ENCODE measurements at places on chromosomes 4 and X. TPM values are rescaled to one million over a fixed set of nuclear protein-coding genes. Genes with fewer than 3 reads are reported as not detected.

- H3K4me1 ChIP-seq = no peaks in the 10 kb centered on the region
- no peaks in the 10 kb centered on the region for H3K36me3 ChIP-seq
- no peak overlapping the region for H3K27ac ChIP-seq
- no peak overlapping the region for H3K4me3 ChIP-seq
- no peaks in the 10 kb centered on the region for H3K27me3 ChIP-seq
Observed at GRCh38 chr4:111696505-111696904, 448.7 kb upstream of the FAM241A start.

DNA sequence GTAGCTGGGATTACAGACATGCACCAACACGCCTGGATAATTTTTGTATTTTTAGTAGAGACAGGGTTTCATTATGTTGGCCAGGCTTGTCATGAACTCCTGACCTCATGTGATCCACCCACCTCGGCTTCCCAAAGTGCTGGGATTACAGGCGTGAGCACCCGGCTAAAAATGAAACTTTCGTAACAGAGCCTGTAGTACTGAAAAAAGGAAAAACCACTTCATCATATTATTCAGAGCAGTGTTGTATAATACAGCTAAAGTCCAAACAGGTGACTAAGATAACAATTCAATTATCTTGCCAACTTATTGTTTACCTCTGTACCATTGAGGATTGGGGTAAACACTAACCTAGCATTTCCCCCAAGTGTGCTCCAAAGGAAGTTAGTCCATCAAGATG is 43.9 kb upstream of the HPRT1 start:
- no peak for DNase-seq
- no peak overlapping the region for H3K27ac ChIP-seq
- no peak overlapping the region for H3K4me3 ChIP-seq
- no peaks in the 10 kb centered on the region for H3K4me1 ChIP-seq
- H3K27me3 ChIP-seq = no peaks in the 10 kb centered on the region

DNA sequence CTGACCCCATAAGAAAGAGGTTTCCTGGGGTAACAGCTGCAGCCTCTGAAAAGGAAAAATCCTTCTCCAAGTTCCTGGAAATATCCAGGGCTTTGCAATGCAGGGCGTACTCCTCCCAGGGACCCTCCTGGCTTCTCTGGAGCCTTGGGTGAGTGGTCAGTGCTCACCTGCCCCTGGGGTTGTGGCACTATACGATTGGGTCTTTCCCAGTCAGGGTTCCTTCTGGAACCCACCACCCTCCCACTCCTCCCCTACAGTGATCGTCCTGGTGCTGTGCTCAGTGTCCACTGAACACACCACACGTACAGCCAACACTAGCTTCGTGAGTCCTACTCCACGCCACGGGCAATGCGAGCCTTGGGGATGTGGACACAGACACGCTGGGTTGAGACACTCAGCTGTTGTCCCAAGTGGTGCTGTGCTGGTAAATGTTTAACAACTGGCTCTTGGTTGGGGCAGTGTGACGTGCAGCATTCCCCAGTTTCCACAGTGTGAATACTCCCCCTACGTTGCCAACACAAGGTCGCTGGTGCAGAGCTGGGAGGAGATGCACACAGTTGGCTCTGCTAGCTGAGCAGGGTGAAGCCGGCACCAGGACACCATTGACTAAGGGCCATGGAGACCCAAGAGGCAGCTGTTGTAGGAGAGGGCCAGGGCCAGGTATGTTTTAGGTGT is 65.4 kb downstream of the HTRA3 start:
- no peak overlapping the region for H3K27ac ChIP-seq
- H3K4me3 ChIP-seq = no peak overlapping the region

The CXCL9 gene
- not detected for total RNA-seq

The DSPP gene
- not detected for total RNA-seq

- no peak overlapping the region for H3K27ac ChIP-seq
- H3K4me3 ChIP-seq = no peak overlapping the region
- no peaks in the 10 kb centered on the region for H3K36me3 ChIP-seq
- peaks cover 3% of the 10 kb centered on the region for H3K27me3 ChIP-seq
- H3K4me1 ChIP-seq = peaks cover 12% of the 10 kb centered on the region
Observed at GRCh38 chrX:2243913-2244460, 256.8 kb downstream of the DHRSX start.

DNA sequence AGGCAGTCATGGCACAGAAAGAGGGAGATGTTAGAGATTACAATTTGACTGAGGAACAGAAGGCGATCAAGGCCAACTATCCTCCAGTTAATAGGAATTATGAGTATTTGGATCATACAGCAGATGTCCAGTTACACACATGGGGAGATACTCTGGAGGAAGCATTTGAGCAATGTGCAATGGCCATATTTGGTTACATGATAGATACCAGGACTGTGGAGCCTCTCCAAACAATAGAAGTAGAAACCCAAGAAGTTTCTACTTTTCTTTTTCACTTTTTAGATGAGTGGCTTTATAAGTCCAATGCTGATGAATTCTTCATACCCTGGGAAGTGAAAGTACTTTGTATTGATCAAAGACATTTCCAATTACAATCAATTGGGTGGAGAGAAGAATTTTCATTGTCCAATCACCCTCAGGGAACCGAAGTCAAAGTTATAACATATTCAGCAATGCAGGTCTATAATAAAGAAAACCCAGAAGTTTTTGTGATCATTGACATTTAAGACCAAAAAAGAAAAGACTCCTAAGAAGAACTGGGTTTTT is 139.1 kb downstream of the MAB21L2 start:
- H3K27ac ChIP-seq = no peak overlapping the region
- H3K27me3 ChIP-seq = no peaks in the 10 kb centered on the region
- H3K4me1 ChIP-seq = peaks cover 5% of the 10 kb centered on the region
- DNase-seq = no peak
- peaks cover 4% of the 10 kb centered on the region for H3K36me3 ChIP-seq

GRCh38 chr4:138890891-138891570 is 124.5 kb upstream of the NOCT start:
- H3K27ac ChIP-seq = no peak overlapping the region
- H3K4me3 ChIP-seq = no peak overlapping the region
- DNase-seq = no peak
- H3K4me1 ChIP-seq = peaks cover 5% of the 10 kb centered on the region
- H3K27me3 ChIP-seq = peaks cover 1% of the 10 kb centered on the region
- no peaks in the 10 kb centered on the region for H3K36me3 ChIP-seq

DNA sequence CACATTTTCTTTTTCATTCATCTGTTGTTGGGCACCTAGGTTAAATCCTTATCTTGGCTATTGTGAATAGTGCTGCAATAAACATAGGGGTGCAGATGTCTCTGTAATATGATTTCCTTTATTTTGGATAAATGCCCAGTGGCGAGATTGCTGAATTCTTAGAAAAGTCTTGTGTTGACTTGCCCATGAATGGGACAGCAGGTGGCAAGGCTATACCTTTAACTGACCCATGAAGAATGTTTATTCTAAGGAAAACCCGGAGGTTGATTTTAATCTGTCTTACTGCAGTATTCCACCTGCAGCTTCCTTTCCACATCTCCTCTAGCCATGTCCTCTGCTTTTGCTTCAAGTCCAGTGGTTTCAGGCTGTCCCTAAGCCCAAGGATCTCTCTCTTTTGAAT is 220.6 kb downstream of the SNCA start:
- peaks cover 6% of the 10 kb centered on the region for H3K4me1 ChIP-seq
- H3K27me3 ChIP-seq = no peaks in the 10 kb centered on the region
- H3K36me3 ChIP-seq = no peaks in the 10 kb centered on the region
- no peak overlapping the region for H3K27ac ChIP-seq

- no peak within 1 kb of the TSS for H3K27ac ChIP-seq
- H3K36me3 ChIP-seq = no peaks in the 10 kb centered on the region
- H3K4me1 ChIP-seq = peaks cover 11% of the 10 kb centered on the region
- H3K27me3 ChIP-seq = peaks cover 9% of the 10 kb centered on the region
- DNase-seq = peak; percentile 15
Observed at GRCh38 chrX:53048169-53049126, at the start of gene GPR173. GPR173 (plus strand) TSS chrX:53048789; CDS start chrX:53076622, 27,833 bp downstream.

GRCh38 chr4:126057371-126057770 is 742.6 kb downstream of the FAT4 start:
- no peak overlapping the region for H3K4me3 ChIP-seq
- H3K27ac ChIP-seq = no peak overlapping the region
- H3K36me3 ChIP-seq = no peaks in the 10 kb centered on the region
- DNase-seq = no peak

DNA sequence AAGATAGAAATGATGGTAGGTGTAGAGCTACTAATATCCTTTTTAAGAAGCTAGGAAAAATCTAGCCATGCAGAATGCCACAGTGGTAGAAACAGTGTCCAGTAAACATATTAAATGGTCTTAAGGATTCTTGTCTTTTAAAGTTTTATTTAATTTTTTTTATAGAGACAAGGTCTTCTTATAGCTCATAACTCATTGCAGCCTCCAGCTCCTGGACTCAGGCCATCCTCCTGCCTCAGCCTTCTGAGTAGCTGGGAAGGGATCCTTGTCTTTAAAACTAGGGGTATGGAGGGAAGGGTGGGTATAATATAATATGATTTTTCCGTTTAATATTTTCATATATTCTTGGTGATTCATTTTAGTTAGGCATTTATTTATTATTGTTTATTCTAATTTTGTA is 3.8 kb downstream of the TMEM165 start:
- H3K4me1 ChIP-seq = peaks cover 48% of the 10 kb centered on the region
- no peak for DNase-seq
- H3K36me3 ChIP-seq = peaks cover 50% of the 10 kb centered on the region
- peak overlapping the region; percentile 100 for H3K4me3 ChIP-seq
- H3K27ac ChIP-seq = no peak overlapping the region

DNA sequence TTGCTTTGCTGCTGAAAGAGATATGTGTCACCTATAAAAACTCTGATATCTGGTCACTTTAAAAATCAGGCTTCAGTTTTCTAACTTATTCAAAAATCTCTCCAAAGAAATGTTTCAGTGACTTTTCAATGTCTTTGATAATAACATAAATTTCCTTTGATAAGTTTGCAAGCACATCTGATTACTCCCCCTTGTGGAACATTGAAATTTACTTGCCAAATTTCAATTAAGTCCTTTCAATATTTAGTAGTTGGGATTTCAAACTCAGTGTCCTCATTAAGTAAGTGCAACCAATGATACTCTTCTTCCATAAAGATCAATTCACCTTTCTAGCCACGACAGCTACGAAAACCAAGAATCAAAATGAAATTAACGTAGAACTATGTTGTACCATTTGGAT is 151.3 kb upstream of the FAM47C start:
- H3K27me3 ChIP-seq = no peaks in the 10 kb centered on the region
- no peak overlapping the region for H3K27ac ChIP-seq
- DNase-seq = no peak
- no peaks in the 10 kb centered on the region for H3K36me3 ChIP-seq
- no peaks in the 10 kb centered on the region for H3K4me1 ChIP-seq

- H3K27ac ChIP-seq = no peak overlapping the region
- H3K4me1 ChIP-seq = peaks cover 3% of the 10 kb centered on the region
- no peak for DNase-seq
- no peaks in the 10 kb centered on the region for H3K27me3 ChIP-seq
- peaks cover 6% of the 10 kb centered on the region for H3K36me3 ChIP-seq
Observed at GRCh38 chr4:61661960-61662359, 461.8 kb downstream of the ADGRL3 start.

- H3K36me3 ChIP-seq = no peaks in the 10 kb centered on the region
- no peaks in the 10 kb centered on the region for H3K27me3 ChIP-seq
- H3K4me1 ChIP-seq = no peaks in the 10 kb centered on the region
- DNase-seq = no peak
- no peak overlapping the region for H3K4me3 ChIP-seq
Observed at GRCh38 chr4:110587666-110588285, 35.1 kb downstream of the PITX2 start.

DNA sequence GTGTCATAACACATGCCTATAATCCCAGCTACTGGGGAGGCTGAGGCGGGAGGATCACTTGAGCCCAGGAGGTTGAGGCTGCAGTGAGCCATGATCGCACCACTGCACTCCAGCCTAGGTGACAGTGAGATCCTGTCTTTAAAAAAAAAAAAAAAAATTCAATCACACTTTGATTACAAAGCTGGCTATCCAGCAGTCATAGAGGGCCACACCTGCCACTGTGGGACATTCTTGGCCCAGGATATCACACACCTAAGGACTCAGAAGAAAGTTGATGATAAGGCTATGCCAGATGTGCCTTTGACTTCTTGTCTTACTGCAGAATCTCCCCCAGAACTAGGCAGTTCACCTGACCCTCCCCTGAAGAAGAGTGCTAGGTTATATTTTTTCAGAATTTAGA is 122.5 kb upstream of the GALNT7 start:
- H3K27ac ChIP-seq = no peak overlapping the region
- no peak overlapping the region for H3K4me3 ChIP-seq
- DNase-seq = no peak
- peaks cover 2% of the 10 kb centered on the region for H3K4me1 ChIP-seq
- H3K36me3 ChIP-seq = no peaks in the 10 kb centered on the region

The OCIAD2 gene
- 50.0 TPM for total RNA-seq

DNA sequence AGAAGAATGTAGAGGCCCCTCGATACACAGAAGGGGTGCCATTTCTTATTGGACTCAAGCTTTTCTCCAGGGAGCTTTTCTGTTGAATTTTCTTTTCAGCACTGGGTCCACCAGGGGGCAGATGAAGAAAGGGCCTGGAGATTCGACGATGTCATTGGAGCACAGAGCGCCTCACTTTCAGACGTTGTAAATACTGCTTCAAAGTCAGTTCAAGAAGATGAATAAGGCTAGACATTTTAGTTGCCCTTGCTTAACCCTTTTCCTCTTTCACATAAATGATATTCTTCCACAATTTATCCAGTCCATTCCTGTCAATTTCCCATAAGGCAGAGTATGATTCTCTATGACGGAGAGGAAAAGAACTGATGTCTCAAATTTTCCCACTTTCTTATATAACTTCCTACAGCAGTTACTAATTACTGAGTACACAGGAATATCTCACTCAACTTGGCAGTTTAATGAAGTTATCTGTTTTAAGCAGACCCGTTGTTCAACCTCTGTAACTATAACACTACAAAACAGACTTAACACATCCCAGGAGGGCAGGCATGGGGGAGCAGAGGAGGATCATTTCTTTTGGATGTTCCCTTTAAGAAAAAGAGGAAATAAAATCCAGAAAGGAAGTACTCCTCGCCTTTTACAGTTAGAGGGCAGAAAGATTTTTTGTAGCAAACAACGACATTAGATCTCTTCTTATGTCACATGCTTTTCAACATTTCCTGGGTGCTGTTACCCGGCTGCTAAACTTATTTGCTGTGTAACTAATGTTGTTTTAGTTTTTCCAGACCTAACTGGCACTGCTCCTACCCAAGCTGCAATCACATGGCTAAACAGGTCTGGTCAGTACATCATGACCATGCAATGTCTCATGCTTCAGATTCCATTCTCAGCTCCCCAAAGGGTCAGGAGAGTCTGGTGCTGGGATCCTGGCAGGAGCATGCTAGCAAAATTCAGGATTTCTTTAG is 12.2 kb upstream of the CENPU start:
- no peak overlapping the region for H3K4me3 ChIP-seq
- peaks cover 10% of the 10 kb centered on the region for H3K27me3 ChIP-seq
- peaks cover 3% of the 10 kb centered on the region for H3K36me3 ChIP-seq
- H3K27ac ChIP-seq = no peak overlapping the region

DNA sequence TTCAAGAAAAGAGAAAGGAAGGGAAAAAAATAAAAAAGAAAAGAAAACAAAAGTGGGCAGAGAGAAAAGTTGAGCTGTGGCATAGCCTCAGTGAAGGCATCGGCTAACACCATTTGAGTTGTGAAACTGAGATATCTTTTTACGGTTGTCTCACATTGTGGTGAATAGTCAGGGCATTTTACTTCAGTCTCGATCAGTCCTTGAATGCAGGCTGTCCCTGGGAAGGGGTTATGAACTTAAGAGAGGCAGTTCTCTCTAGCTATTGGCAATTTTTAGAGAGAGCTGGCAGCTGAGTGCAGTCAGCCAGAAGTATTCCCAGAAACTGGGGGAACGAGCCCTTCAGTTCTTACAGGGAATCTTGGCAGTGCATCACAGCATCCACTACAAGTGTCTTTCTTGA is 93.5 kb upstream of the SLC6A14 start:
- H3K36me3 ChIP-seq = no peaks in the 10 kb centered on the region
- no peak for DNase-seq
- no peaks in the 10 kb centered on the region for H3K4me1 ChIP-seq
- H3K27ac ChIP-seq = no peak overlapping the region
- no peak overlapping the region for H3K4me3 ChIP-seq

Data from endothelial cell (in vitro differentiated cells).